Left lobe of liver (tissue), 2 donors: ENCODE measurements at places on chromosomes 6 and 20. TPM values are rescaled to one million over a fixed set of nuclear protein-coding genes. Genes with fewer than 3 reads are reported as not detected.
A peak's percentile ranks its signal among the peaks of the same experiment; 100 is the strongest.

DNA sequence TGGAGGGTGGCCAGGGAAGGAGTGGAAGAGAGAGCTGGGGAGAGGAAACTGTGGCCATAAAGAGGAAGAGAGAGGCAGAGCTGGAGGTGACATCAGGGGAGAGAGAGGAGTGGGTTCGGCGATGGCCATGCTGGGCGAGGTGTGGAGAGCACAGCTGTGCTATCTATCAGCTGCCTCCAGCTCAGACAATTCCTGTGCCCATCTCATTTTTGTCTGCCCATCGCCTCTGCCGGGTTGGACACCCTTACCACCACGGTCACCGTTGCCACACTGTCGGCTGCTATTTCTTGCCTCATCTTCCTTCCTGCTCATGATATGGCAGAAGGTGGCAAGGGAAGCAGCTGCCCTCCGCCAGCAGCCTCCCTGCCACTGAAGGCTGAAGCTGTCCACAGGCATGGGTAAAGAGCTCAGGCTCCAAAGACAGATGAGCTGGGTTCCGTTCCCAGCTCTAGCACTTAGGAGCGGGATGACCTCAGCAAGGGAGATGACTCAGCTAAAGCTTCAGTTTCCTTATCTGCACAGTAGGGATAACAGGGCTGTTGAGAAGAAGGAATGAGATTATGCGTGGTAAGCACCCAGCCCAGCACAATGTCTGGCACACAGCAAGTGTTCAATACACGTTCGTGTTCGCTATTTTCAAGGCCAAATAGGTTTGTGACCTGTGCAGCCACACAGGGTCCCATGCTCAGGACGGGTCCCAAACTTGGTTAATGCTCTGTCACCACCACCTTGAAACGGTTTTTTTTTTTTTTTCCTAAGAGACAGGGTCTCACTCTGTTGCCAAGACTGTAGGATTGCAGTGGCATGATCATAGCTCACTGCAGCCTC lies 21.9 kb upstream of the TAF8 start:
- DNase-seq: no peak

GRCh38 chr6:89051676-89052075 lies 28.9 kb upstream of the PNRC1 start:
- DNase-seq: no peak

GRCh38 chr6:75084872-75085381 lies 120.9 kb downstream of the COL12A1 start:
- DNase-seq: peak; percentile 61

DNA sequence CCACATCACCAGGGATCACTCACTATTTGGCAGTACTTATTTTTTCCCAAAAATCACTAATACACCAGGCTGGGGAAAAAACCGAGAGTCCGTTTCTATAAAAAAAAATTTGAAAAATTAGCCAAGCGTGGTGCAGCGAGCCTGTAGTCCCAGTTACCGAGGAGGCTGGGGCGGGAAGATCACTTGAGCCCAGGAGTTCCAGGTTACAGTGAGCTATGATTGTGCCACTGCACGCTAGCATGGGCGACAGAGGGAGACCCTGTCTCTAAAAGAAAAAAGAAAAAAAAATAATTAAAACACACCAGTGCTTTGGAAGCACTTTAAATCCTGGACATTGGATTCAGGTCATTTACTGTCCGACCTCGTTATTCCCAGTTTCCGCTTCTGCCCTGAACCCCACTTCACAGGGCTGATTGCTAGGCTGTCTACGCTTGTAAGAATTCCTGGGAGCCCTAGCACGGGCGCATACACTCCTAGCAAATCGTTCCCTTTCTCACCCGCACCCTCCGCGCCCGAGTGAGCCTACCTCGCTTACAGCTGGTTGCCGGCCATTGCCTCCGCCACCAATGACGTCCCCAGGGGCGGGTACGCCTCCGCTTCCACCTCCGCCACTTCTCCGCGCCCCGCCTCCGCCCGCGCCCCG lies at the start of gene TPMT:
TPMT (minus strand) TSS at position 571 of the 643 bp plus-strand sequence. CDS start 5,950 bp downstream, outside the sequence.
- DNase-seq: no peak

Gene XKR7
- not detected for total RNA-seq

DNA sequence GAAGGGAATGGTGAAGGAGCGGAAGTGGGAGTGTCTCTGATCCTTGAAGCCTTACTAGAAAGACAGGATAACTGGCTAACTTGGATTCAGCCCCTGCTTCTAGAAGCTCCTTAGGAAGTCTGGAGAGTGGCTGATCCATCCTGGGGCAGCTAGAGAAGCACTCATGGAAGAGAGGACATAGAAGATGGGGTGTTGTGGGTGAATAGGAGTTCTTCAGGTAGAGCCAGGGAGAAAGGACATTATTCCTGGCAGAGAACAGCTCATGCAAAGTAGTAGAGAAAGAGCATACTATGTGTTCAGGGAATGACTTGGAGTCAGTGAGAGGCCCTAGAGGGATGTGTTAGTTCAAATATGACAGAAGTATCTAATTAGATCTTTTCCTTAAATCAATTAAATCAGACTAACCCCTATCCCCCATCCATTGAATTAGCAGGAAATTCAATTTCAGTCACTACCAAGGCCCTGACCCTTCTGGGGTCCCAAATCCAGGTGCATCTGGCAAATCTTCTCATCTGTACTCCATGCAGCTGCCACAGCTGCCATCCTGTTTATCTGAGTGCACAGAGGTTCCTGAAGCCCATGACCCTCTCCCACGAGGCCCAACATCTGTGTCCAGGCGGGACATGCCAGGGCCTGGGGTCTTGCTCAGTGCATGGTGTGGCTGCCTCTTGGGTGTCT lies 130.7 kb downstream of the DHX35 start:
- no peak for DNase-seq

DNA sequence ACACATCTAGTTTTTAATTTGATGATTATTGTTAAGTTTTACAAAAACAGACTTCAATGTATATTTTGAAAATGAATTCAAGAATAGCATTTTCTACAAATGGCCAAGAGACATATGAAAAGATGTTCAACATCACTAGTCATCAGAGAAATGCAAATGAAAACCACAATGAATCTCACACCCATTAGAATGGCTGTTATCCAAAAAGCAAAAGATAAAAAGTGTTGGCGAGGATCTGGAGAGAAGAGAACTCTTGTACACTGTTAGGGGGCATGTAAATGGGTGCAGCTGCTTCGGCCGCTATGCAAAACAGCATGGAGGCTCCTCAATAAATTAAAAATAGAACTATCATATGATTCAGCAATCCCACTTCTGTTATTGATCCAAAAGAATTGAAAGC lies 185.8 kb upstream of the CCN2 start:
- DNase-seq: no peak

GRCh38 chr6:24721461-24722215 lies 2.7 kb upstream of the C6orf62 start:
- peak; percentile 90 for DNase-seq

Gene SRMS
- not detected for total RNA-seq

GRCh38 chr6:37239526-37239925 lies 18.0 kb upstream of the TBC1D22B start:
- DNase-seq: no peak

DNA sequence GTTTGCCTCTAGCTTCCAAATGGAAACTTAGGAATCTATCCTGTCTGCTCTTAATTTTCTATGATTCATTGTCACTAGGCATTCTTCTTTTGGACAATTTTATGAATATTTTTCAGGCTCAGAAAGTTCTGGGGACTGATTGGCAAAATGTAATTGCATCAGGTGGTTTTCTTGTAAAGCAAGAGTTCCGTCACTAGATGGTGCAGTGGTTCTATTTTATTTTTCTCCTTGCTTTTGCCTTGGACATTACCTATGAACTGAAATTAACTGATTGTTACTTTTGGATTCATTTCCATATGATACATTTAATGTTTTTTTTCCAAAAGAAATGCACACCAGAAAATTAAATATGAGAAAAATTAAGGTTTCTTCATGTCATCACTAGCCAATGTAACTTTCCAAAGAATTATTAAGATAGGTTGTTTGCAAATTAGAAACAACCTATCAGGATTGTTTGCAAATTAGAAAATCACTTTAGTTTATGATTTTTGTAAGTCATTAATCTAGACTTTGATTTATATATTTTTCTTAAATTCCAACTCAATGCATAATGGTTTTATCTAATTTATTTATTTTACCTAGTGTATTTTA lies 48.0 kb downstream of the TMEM170B start:
- DNase-seq: no peak

GRCh38 chr20:24185791-24186190 lies 197.2 kb upstream of the GGTLC1 start:
- no peak for DNase-seq

GRCh38 chr6:98941319-98941718 lies 6.4 kb downstream of the FBXL4 start:
- DNase-seq: no peak

- DNase-seq: no peak
Observed at GRCh38 chr20:64001607-64002011, 20.7 kb downstream of the PRPF6 start.
